ENCODE measurements at places on chromosomes 4 and X.

GRCh38 chrX:149830192-149830873 lies 48.6 kb downstream of the MAGEA9 start:
- no peak for DNase-seq

GRCh38 chr4:152618971-152619370 lies 60.8 kb downstream of the TMEM154 start:
- DNase-seq: no peak

DNA sequence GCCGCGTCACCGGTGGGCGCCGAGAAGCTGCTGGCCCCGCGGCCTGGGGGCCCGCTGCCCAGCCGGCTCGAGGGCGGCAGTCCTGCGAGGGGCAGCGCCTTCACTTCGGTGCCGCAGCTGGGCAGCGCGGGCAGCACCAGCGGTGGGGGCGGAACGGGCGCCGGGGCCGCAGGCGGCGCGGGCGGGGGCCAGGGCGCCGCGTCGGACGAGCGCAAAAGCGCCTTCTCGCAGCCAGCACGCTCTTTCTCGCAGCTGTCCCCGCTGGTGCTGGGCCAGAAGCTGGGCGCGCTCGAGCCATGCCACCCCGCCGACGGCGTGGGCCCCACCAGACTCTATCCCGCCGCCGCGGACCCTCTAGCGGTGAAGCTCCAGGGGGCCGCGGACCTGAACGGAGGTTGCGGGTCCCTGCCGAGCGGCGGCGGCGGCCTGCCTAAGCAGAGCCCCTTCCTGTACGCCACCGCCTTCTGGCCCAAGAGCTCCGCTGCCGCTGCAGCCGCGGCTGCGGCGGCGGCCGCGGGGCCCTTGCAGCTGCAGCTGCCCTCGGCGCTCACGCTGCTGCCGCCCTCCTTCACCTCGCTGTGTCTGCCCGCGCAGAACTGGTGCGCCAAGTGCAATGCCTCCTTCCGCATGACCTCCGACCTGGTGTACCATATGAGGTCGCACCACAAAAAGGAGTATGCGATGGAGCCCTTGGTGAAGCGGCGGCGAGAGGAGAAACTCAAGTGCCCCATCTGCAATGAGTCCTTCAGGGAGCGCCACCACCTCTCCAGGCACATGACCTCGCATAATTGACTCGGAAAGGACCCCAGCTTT lies 5.6 kb downstream of the PRDM8 start:
- DNase-seq: no peak

- no peak for DNase-seq
These were observed 19.1 kb upstream of the PHF8 start for GRCh38 chrX:54063361-54063760.

- DNase-seq: no peak
These were observed 15.8 kb downstream of the EFNB1 start for GRCh38 chrX:68844581-68844980.

- no peak for DNase-seq
These were observed 158.7 kb downstream of the BTC start for GRCh38 chr4:74635490-74636123.

DNA sequence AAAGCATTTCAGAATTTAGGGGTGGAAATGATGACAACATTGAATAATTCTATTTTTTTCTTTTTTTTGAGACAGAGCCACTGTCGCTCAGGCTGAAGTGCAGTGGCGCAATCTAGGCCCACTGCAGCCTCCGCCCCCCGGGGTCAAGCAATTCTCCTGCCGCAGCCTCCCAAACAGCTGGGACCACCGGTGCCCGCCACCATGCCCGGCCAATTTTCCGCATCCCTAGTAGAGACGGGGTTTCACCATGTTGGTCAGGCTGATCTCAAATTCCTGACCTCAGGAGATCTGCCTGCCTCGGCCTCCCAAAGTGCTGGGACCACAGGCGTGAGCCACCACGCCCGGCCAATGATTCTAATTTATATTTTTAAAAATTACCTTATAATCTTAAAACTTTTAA lies 7.2 kb downstream of the NBDY start:
- no peak for DNase-seq

All from NCI-H1694 (cell line).